Heart right ventricle (tissue), 16 donors: ENCODE measurements at places on chromosomes 5 and 9. TPM values are rescaled to one million over a fixed set of nuclear protein-coding genes. Genes with fewer than 3 reads are reported as not detected.
A peak's percentile ranks its signal among the peaks of the same experiment; 100 is the strongest.

DNA sequence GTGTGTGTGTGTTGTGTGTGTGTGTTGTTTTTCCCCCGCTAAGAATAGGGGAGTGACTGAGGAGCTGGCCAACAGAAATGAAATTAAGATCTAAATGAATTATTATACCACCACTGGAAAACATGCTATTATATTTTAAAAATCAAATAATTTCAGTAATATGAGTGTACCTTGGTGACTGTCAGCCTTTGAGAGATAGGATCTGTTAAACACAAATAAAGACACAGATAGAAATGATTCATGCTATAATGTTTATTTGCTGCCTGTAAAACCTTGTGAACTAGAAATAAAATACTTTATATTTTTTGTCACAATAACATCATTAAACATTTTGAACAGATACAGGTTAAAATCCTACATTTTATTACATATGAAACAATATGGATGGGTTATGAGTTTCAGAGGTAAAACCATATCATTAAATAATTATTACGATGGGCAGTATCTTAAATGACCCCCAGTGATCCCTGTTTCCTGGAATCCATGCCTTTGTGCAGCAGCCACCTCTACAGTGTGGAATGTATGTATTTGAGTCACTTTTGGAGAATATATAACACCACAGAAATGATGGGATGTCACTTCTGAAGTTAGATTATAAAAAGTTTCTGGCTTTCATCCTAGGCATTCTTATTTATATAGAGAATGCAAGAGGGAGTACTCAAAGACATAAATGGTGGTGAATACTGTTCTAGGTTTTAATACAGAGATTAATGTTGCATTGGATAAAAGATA lies 617.2 kb downstream of the CDH18 start:
- DNase-seq = no peak

GRCh38 chr9:128242828-128243214 lies 33.0 kb downstream of the GOLGA2 start:
- peak; percentile 58 for DNase-seq

The SPATA31E1 gene
- total RNA-seq = not detected

DNA sequence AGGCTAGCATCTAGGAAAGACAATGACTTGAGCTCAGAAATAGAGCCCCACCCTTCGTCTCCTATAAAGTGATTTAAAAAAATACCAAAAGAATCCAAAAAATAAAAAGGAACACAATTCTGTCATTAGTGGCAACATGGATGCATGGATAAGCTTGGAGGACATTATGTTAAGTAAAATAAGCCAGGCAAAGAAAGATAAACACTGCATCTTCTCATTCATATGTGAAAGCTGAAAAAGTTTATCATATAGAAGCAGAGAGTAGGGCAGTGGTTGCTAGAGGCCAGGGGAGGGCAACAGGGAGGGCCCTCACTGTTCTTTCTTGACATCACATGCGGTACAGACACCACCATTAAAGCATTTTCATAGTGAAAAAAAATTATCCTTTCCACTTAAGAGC lies 220.9 kb upstream of the TRPC7 start:
- DNase-seq = no peak

The FUT7 gene
- 0.15 TPM for total RNA-seq

The DPYSL3 gene
- total RNA-seq = 16.8 TPM

The INSL4 gene
- not detected for total RNA-seq

DNA sequence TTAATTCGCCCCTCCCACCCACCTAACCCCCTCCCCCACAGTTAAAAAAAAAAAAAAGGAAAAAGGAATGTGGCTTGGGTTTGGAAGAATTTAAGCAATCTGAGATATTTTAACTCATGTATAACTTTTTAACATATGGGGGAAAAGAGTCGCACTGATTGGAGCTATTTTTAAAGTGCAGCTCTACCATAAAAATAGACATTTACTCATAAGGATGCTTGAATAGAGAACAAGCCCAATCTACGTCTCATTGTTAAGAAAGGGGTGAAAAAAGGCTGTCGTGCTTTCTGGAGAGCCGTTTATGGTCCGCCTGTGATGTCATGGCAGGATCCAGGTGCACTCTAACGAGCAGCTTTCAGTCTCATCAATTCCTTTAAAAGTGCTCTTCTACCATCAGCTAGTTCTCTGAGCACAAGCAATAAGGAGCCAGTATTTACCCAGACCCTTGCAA lies 142.4 kb downstream of the ELAVL2 start:
- DNase-seq = no peak

GRCh38 chr5:125057912-125058826 lies 311.7 kb upstream of the ZNF608 start:
- DNase-seq = no peak

DNA sequence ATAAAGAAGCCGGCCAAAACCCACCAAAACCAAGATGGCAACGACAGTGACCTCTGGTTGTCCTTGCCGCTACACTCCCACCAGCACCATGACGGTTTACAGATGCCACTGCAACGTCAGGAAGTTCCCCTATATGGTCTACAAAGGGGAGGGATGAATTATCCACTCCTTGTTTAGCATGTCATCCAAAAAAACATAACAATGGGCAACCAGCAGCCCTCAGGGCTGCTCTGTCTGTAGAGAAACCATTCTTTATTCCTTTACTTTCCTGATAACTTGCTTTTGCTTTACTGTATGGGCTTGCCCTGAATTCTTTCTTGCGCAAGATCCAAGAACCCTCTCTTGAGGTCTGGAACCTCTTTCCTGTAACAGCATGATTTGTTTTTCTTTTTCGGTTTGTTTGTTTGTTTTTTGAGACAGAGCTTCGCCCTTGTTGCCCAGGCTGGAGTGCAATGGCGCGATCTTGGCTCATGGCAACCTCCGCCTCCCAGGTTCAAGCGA lies 2.0 kb upstream of the UAP1L1 start:
- DNase-seq = no peak

DNA sequence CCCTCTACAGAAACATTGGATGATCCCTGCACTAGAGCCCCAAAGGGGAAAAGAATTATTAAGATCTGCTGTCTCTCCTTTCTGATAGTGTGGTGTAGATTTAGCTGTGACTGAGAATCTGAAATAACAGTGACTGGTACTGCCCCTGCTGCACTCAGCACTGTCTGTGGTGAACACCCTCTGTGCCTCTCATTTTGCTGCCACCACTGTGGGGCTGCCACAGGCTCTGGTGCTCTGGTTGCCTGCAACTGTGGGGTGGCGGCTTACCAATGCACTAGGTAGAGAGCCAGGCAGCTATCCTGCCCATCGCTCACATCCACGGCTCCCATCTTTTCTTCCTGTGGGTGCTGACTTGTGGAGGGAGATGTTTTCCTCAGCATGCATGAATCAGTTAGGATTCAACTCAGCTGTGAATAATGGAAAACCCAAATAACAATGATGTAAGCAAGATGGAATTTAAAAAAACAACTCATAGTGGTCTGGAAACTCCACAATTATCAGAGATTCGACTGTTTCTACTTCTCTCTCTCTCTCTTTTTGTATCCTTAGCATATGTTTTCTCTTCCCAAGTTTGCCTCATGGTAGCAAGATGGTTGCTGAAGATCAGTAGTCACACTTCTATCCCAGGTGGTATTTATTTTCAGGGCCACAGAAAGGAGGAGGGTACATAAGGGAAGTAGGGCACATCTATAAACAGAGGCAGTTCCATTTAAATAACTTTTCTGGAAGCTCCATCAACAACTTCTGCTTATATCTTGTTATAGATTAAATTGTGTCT lies 99.8 kb upstream of the DAP start:
- DNase-seq = no peak

DNA sequence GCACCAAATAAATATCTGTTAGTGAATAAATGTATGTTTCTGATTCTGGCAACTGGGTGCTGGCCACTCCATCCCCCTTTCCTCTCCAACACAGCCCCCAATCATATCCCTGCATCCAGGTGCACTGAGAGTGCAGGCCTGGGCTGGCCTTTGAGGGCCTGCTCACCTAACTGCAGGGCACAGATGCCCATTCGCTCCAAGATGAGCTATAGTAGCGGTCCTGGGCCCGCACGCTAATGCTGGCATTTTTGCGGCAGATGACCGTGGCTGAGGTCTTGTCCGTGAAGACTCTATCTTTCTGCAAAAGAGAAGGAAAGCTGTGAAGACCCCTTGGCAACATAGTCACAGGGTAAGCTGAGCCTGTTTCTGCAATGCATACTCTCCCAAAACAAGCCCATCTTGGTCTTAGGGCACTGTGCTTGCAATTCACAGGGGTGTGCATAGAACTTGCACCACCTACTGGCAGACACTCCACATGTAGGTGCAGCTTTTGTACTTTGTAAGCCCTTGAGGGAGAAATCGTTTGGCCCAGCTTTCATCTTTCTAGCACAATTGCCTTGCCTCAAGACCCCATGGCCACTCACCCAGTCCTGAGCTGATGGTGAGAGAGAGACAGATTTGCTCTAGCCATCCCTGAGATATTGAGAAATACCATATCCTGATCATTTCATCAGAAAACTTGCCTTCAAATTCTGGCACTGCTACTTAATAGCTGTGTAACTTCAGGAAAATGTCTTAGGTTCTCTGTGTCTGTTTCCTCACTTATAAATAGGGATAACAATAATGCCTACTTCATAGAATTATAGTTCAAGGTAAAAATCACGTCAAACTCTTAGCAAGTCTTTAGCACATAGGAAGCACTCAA lies 13.5 kb downstream of the IL12B start:
- no peak for DNase-seq

DNA sequence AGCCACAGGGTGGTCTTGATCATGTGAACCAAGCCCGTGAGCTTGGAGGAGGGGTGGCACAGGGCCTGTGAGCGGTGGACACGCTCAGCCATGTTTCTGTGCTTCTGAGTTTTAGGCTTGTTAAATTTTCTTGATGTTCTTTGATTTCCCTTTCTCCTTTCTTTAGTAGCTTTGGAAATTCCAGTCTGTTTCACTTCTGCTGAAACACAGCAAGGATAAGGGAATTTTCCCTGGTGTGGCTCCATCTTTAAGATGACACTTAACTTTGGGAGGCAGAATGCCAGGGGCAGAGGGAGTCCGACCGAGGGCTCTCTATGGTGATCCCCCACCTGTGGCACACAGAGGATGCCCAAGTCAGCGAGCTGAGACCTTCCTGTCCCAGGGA lies 29.7 kb upstream of the BASP1 start:
- DNase-seq = no peak

The STPG3 gene
- 0.32 TPM for total RNA-seq

The JAKMIP2 gene
- total RNA-seq = 0.15 TPM

- no peak for DNase-seq
Observed at GRCh38 chr9:35628389-35628991, 10.3 kb upstream of the CD72 start.
